ENCODE measurements at places on chromosomes 3 and 15. TPM values are rescaled to one million over a fixed set of nuclear protein-coding genes. Genes with fewer than 3 reads are reported as not detected.

The SPINK8 gene
- total RNA-seq = not detected

The CELSR3 gene
- total RNA-seq = 7.1 TPM

The GNAT1 gene
- not detected for total RNA-seq

The CYP8B1 gene
- not detected for total RNA-seq

The EPHB1 gene
- not detected for total RNA-seq

The AADACL2 gene
- not detected for total RNA-seq

The FAN1 gene
- total RNA-seq = 32.7 TPM

The C2CD4B gene
- not detected for total RNA-seq

The CCR2 gene
- total RNA-seq = 0.16 TPM

The CRTAP gene
- total RNA-seq = 45.7 TPM

The TMCO5A gene
- total RNA-seq = not detected

DNA sequence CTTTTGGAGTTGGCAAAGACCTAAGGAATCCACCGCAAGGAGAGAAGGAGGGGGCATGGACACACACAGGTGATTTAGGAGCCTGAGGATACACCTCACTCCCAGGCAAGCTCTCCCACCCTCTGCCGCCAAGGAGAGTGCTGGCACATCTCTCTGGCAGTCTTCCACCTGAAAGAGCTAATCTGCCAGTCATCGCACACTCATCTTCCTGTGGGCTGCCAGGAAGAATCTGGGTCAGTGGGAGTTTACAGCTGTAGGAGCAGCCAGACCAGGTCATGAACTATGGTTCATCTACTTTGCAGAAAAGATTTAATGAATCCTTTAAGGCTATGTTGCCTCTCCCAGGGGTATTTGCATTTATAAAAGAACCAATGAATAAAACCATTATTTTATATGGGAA, 170.6 kb upstream of the TSC22D2 start:
- DNase-seq = no peak
- no peaks in the 10 kb centered on the region for H3K27me3 ChIP-seq
- no peak overlapping the region for H3K4me3 ChIP-seq
- no peak overlapping the region for H3K27ac ChIP-seq

DNA sequence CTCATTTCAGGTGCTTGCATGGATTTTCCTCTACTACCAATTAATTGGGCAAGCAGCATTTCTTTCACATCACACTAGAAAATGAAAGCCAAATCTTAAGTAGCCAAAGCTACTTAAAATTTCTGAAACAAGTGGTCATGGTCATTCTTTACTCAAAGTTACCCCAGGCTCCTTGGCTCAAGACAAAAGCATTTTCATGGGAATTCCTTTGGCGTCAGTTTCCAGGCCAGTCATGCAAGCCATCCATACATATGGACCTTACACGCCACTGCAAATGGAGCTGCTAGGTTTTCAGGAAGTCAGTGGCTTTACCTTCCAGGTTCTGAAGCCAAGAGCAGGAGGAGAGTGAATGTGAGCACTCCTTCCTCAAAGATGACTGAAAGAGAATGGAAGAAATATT, 83.7 kb upstream of the IL12A start:
- H3K36me3 ChIP-seq = no peaks in the 10 kb centered on the region
- no peak for DNase-seq
- H3K27ac ChIP-seq = no peak overlapping the region
- peaks cover 14% of the 10 kb centered on the region for H3K4me1 ChIP-seq
- H3K4me3 ChIP-seq = no peak overlapping the region

DNA sequence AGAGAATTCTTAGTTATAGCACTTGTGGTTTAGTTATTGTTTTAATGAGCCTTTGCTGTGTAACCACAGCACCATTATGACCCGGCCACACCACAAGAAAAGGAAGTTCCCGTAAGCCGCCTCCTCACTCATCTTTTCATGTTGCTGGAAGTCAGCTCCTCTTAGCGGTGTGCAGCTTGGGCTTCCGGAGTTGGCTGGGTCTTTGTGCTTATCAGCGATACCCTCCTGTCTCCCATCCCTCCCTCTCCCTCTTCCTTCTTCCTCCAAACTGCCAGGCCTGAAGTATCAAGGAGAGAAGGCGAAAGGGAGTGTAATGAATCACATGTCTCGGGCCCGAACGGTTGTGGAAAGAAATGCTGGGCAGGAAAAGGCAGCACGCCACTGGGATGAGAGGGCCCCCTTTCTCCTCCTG, 353.5 kb downstream of the MCTP2 start:
- peak overlapping the region; percentile 73 for H3K4me3 ChIP-seq
- DNase-seq = peak; percentile 67
- H3K4me1 ChIP-seq = peaks cover 44% of the 10 kb centered on the region
- H3K27ac ChIP-seq = no peak overlapping the region
- peaks cover 70% of the 10 kb centered on the region for H3K27me3 ChIP-seq
- no peaks in the 10 kb centered on the region for H3K36me3 ChIP-seq

DNA sequence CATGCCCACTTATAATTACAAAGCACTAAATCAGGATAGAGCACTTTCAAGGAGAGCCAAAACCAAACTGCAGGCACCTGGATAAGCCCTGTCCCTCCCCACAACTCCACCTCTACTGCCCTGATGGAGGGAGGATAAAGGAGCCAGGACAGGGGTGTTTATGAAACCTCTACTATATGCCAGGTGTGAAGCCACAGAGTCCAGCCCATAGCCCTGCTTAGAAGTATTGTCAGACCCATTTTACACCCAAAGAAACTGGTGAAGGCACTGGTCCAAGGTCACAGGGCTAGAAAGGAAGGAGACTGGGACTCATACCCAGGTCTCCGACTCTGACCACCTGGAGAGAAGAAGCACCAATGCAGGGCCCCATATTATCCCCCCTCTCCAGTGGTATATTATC, 48.7 kb downstream of the SH3BP5 start:
- no peak for DNase-seq
- no peaks in the 10 kb centered on the region for H3K27me3 ChIP-seq
- H3K4me3 ChIP-seq = no peak overlapping the region
- no peak overlapping the region for H3K27ac ChIP-seq
- peaks cover 85% of the 10 kb centered on the region for H3K4me1 ChIP-seq

- H3K27me3 ChIP-seq = peaks cover 8% of the 10 kb centered on the region
- no peaks in the 10 kb centered on the region for H3K4me1 ChIP-seq
- DNase-seq = no peak
- no peak overlapping the region for H3K27ac ChIP-seq
- no peaks in the 10 kb centered on the region for H3K36me3 ChIP-seq
- no peak overlapping the region for H3K4me3 ChIP-seq
Measured at GRCh38 chr15:29319823-29320222, 50.2 kb upstream of the NSMCE3 start.

DNA sequence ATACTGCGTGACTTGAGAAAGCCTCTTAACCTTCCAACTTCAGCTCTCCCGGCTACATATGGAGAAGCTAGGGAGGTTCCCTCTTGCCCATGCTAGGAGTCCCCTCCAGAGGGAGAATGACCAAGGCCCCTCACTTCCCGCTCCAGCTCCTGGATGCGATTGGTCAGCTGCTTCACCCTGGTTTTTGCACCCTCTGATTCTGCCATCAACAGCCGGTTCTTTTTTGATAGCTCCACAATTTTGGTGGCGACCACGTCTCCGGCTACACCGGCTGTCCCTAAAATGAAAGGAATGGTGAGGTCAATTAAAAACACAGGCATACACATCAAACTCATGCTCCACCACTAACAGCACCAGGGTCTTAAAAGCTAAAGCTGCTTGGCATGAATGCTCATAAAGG, 20.6 kb downstream of the CCDC13 start:
- H3K27ac ChIP-seq = no peak overlapping the region
- H3K27me3 ChIP-seq = no peaks in the 10 kb centered on the region
- no peak overlapping the region for H3K4me3 ChIP-seq
